ENCODE measurements at places on chromosomes 12 and 14. TPM values are rescaled to one million over a fixed set of nuclear protein-coding genes. Genes with fewer than 3 reads are reported as not detected.

EFS gene
- total RNA-seq, result not detected

LUM gene
- not detected for total RNA-seq

CD163L1 gene
- total RNA-seq, result 69.3 TPM

RDH16 gene
- 0.79 TPM for total RNA-seq

CABP1 gene
- total RNA-seq, result not detected

TNFAIP2 gene
- 291 TPM for total RNA-seq

RNU6-8 gene
- not detected for total RNA-seq

TSPAN31 gene
- 18.2 TPM for total RNA-seq

ERC1 gene
- 47.2 TPM for total RNA-seq

KCNH3 gene
- total RNA-seq, result not detected

RTRAF gene
- total RNA-seq, result 162 TPM

ACSM4 gene
- not detected for total RNA-seq

BEGAIN gene
- total RNA-seq, result not detected

KRT2 gene
- not detected for total RNA-seq

CYP27B1 gene
- total RNA-seq, result 1.8 TPM

DHRS2 gene
- 1.3 TPM for total RNA-seq

TOMM20L gene
- not detected for total RNA-seq

TDP1 gene
- total RNA-seq, result 12.6 TPM

KIF21A gene
- 13.6 TPM for total RNA-seq

DIP2B gene
- total RNA-seq, result 29.0 TPM

DENND5B gene
- 9.2 TPM for total RNA-seq

HNF1A gene
- total RNA-seq, result not detected

PTHLH gene
- total RNA-seq, result 1.9 TPM

FAIM2 gene
- not detected for total RNA-seq

ABCC9 gene
- 0.07 TPM for total RNA-seq

SOAT2 gene
- 0.79 TPM for total RNA-seq

IRAK3 gene
- not detected for total RNA-seq

SYT10 gene
- total RNA-seq, result not detected

KRT79 gene
- 0.28 TPM for total RNA-seq

ACOT6 gene
- not detected for total RNA-seq

FGF6 gene
- total RNA-seq, result not detected

TNFRSF1A gene
- 144 TPM for total RNA-seq

PAWR gene
- 204 TPM for total RNA-seq

Data from PC-9 (cell line).